Effector memory CD4-positive, alpha-beta T cell (primary cell): ENCODE measurements at places on chromosomes 7 and 10.

GRCh38 chr10:69878951-69879350, 77.2 kb downstream of the COL13A1 start:
- DNase-seq = no peak

- DNase-seq = no peak
Observed at GRCh38 chr7:130365088-130365487, 15.2 kb upstream of the CPA1 start.

DNA sequence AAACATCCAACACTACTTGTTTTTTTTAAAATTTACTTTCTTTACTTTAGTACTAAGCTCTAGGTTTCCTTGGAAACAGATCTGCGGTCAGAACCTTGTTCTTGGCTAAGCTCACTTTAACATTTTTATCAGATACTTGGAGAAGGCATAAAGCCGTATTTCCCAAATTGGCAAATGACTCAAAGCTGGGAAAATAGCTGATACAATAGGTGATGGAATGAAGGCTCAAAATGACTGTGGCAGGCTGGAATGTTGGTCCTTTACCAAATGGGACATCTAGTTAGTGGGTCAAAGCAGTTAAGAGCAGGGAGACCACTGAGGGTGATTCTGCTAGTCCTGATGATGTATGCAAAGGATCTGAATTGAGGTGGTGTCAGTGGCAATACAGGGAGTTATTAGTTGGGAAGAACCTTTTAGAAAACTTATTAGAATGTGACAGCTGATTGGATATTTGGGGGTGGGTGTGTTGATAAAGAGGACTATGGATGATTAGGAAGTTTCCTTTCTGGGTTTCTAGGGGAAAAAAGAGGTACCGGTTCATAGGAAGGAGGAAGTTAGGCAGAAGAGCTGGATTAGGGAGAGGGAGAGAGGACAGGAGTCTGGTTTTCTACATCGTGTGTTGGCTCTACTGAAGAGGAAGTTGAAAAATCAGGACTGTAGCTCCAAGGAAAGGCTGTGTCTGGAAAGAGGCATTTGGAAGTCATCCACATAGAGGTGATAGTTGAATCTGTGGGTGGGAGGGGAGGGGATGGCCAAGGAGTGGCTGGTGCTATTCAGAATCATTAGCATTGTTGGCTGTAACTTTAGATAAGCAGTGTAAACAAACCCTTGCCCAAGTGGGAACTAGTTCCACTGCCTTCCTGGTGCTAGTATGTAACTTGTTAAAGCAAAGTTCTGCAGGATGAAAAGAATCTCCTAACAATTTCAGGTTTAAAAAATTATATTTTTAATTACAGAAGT, 13.1 kb downstream of the PLCE1 start:
- no peak for DNase-seq

DNA sequence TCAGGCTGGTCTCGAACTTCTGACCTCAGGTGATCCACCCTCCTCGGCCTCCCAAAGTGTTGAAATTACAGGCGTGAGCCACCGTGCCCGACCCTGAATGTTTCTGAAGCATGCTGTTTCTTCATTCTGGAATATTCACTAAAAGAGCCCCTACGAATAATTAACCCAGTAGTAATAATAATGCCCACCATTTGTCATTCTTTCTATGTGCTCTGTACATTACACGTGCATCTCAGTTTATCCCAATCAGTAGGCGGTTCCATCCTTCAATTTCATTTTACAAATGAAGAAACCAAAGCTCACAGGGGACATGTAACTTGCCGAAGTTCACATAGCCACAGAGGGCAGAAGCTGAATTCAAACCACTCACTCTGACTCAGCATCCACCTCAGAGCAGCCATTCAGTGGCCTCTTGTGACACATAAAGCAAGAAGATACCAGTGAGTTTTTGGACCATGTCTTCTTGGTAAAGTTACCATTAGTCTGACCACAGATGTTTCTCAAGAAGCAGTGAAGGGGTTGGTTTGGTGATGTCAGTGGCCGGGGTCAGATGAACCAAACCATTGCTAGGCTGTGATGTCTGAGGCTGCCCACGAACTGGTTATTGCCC, 71.9 kb upstream of the DUSP5 start:
- DNase-seq = no peak

DNA sequence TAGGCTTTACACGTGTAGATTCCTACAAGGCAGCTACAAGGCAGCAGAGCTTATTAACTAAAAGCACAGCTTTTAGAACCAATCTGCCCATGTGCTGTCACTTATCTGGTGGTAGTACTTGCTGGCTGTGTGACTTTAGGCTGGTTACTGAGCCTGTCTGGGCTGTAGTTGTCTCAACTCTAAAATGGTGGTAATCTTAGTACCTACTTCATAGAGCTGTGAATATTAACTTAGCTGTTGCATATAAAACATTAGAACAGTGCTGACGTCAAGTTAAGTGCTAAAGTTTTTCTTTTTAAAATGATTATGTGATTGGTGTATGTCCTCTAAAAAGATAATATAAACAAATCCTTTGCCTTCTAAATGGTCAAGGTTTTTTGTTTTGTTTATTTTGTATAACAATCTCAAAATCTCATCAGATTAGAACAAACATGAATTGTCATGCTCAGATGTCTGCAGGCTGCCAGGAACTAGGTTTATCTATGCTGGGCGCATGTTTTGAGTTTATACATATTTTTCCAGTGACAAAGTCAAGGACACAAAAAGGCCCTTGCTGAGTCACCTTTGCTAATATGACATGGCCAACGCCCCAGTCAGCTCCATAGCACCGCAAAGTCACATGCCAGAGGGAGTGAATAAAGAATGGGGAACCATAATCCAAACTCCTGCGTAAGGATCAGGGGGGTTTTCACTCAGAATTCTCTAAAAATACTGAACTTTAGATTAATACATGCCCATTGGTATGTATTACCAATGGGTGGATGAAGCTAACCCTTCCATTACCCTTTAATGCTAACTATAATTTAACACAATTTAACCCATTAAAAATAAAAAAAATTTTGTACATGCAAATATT, 39.8 kb upstream of the ARL4A start:
- DNase-seq = no peak

DNA sequence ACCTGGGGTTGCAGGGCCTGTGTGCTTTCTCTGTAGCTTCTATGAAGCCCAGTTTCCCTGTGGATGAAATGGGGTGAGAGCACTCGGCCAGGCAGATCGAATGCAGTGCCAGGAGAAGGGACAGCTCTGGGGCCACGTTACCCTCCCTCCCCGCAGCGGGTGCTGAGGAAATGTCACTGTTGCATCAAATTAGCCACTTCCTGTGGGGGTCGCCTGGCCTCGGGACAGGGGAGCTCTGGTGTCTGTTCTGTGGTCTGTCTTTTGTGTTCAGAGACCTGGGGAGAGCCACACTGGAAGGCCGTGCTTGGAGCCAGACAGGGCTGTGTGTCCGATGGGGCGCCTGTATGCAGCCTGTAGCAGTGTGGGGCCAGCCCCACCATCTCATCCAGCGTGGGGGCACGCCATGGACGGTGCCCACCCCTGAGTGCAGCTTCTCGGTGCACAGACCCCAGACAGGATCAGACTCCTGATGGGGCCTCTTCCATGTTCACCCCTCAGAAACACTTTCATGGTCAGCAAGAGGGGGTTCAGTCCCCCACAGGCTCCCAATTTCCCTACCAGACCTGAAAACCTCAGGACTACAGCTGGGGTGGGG, 13.6 kb downstream of the TTYH3 start:
- DNase-seq = no peak

- DNase-seq = no peak
Observed at GRCh38 chr7:144137501-144137900, 14.5 kb downstream of the OR2A14 start.

DNA sequence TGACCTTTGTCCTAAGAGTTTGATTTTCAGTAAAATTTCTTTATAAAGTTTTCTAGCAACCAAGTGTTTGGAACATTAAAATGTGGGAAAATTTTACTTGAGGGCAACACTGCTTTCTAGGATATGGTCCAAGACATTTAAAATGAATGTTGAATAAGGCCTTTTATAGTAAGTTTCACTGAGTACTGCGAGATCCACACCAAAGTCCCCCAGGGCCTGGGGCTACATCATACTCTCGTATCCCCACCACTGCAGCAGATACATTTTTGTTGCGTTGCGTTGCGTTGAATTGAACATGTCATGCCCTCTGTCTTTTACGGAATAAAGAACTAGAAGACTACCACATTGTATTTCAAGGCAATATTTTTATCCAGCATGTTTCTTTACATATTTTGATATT, 44.5 kb downstream of the PRTFDC1 start:
- no peak for DNase-seq

DNA sequence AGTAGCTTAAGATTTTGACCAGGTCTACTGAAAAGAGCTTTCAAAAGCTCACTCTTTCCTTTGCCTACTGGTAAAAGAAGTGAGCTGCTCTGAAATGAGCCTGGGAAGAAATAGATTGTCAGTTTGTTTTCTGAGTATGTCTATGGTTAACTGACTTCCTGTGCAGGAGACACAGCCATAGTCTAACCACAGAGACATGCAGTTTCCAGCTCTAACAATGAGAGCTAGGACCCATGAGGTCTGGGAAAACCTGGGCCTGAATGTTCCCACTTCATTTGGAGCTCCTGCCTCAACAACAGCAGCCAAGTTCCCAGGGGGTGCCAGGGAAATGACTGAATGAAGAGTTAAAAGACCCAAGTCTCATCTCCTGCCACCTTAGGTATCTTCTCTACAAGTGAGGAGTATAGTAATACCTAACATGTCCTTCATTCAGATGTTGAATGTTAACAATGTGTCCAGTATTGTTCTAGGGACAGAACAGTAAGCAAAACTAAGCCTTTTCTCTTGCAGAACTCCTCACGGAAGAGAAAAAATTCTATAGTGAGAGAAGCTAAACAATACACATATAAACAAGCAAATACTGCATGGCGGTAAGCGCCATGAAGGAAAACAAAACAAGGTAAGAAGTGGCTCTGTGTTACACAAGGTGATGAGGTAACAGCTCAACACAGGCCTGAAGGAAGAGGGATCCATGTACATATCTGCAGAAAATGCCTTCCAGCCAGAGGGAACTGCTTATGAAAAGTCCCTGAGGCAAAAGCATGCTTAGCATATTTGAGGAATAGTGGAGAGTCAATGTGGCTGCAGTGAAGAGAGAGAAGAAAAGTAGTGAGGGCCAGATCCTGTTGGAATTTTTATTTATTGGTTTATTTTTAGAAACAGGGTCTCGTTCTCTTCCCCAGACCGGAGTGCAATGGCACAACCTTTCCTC, 26.4 kb upstream of the ANKRD1 start:
- no peak for DNase-seq
